A549 treated with RU486 at 1 μM for 4 hours (cell line): ENCODE measurements at places on chromosomes 12 and 14. TPM values are rescaled to one million over a fixed set of nuclear protein-coding genes. Genes with fewer than 3 reads are reported as not detected.

Gene PMCH
- total RNA-seq = not detected in 5 replicates

Gene AQP2
- not detected in 5 replicates for total RNA-seq

Gene IGFBP6
- total RNA-seq = 148 to 244 TPM (median 232 TPM) in 5 replicates

Gene MSRB3
- 16.6 to 24.6 TPM (median 23.2 TPM) in 5 replicates for total RNA-seq

Gene HSPB8
- 13.0 to 20.4 TPM (median 16.5 TPM) in 5 replicates for total RNA-seq

Gene RIPK3
- not detected in 5 replicates for total RNA-seq

Gene NUAK1
- 10.4 to 11.3 TPM (median 11.1 TPM) in 5 replicates for total RNA-seq

Gene KRT74
- total RNA-seq = not detected in 5 replicates

Gene OR6C70
- total RNA-seq = not detected in 5 replicates

Gene SVOP
- not detected in 5 replicates for total RNA-seq

Gene GALC
- 9.2 to 12.5 TPM (median 12.1 TPM) in 5 replicates for total RNA-seq

Gene SDSL
- total RNA-seq = 20.4 to 28.8 TPM (median 23.7 TPM) in 5 replicates

Gene EML1
- total RNA-seq = 34.2 to 43.3 TPM (median 40.6 TPM) in 5 replicates

Gene TAS2R9
- not detected in 5 replicates for total RNA-seq

Gene OXA1L
- total RNA-seq = 147 to 168 TPM (median 162 TPM) in 5 replicates

Gene NFE2
- total RNA-seq = 0.07 to 0.32 TPM (median 0.13 TPM) in 3 of 5 replicates, not detected in the others

Gene TTLL5
- total RNA-seq = 12.1 to 14.0 TPM (median 13.3 TPM) in 5 replicates

Gene EFCAB11
- 10.4 to 13.5 TPM (median 12.5 TPM) in 5 replicates for total RNA-seq

Gene COL2A1
- 0.06 to 0.40 TPM (median 0.17 TPM) in 4 of 5 replicates, not detected in the other for total RNA-seq

Gene ZNF891
- total RNA-seq = 0.21 to 0.44 TPM (median 0.42 TPM) in 5 replicates

Gene LHX5
- total RNA-seq = 0.03 TPM in 1 of 5 replicates, not detected in the others

Gene SLC6A15
- 1.9 to 4.3 TPM (median 3.8 TPM) in 5 replicates for total RNA-seq

Gene SLC10A1
- total RNA-seq = not detected in 5 replicates

Gene HEBP1
- total RNA-seq = 51.6 to 66.0 TPM (median 54.1 TPM) in 5 replicates

Gene SYNE2
- total RNA-seq = 8.7 to 10.9 TPM (median 9.2 TPM) in 5 replicates

Gene RFX4
- total RNA-seq = 0.05 TPM in 1 of 5 replicates, not detected in the others

Gene GLS2
- 0.09 to 0.76 TPM (median 0.16 TPM) in 5 replicates for total RNA-seq

Gene CCDC91
- 13.1 to 29.8 TPM (median 22.5 TPM) in 5 replicates for total RNA-seq

Gene AQP6
- total RNA-seq = not detected in 5 replicates

Gene SLC24A4
- 0.08 to 0.35 TPM (median 0.11 TPM) in 5 replicates for total RNA-seq

Gene CCDC59
- total RNA-seq = 51.7 to 75.1 TPM (median 57.7 TPM) in 5 replicates

Gene FOXM1
- 85.7 to 103 TPM (median 90.5 TPM) in 5 replicates for total RNA-seq

Gene GZMH
- total RNA-seq = not detected in 5 replicates

Gene NEMP1
- 10.4 to 18.6 TPM (median 15.8 TPM) in 5 replicates for total RNA-seq

Gene CAPRIN2
- total RNA-seq = 16.1 to 27.8 TPM (median 25.0 TPM) in 5 replicates

Gene KLRB1
- total RNA-seq = not detected in 5 replicates

Gene PROX2
- not detected in 5 replicates for total RNA-seq
